ENCODE measurements at places on chromosomes 2 and 18.

- no peak for DNase-seq
Observed at GRCh38 chr2:54605836-54606235, 117.6 kb upstream of the EML6 start.

- DNase-seq = no peak
Observed at GRCh38 chr2:85475799-85476490, 57.4 kb downstream of the SH2D6 start.

GRCh38 chr2:139439100-139439499 lies 658.9 kb upstream of the NXPH2 start:
- no peak for DNase-seq

- no peak for DNase-seq
Observed at GRCh38 chr18:23538001-23538400, 34.7 kb downstream of the RMC1 start.

DNA sequence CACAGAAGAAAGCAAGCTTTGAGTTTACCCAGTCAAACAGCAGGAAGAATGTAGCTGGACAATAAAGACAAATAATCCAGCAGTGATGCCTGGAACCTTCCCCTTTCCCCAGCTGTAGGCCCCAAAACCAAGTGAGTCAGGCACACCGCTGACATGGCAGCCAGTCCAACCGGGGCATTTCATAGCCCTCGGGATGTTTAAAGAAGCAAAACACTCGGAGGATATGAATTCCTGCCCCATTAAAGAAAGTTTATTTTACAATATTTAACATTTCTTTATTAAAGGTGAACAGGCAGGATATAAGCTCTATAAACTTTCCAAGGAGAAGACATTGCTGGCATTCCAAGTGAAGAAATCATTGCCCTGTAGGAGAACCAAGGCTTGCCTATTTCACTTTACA lies 507.6 kb upstream of the TNP1 start:
- DNase-seq = no peak

- peak; percentile 7 for DNase-seq
Observed at GRCh38 chr2:128261245-128262128, 57.2 kb downstream of the HS6ST1 start.
